ENCODE measurements at places on chromosomes 3 and 15. TPM values are rescaled to one million over a fixed set of nuclear protein-coding genes. Genes with fewer than 3 reads are reported as not detected.

SI gene
- polyA plus RNA-seq, result not detected

PLD1 gene
- 15.0 TPM for polyA plus RNA-seq

GRCh38 chr15:43702701-43703424, 9.2 kb downstream of the CKMT1A start:
- no peak for DNase-seq

DNA sequence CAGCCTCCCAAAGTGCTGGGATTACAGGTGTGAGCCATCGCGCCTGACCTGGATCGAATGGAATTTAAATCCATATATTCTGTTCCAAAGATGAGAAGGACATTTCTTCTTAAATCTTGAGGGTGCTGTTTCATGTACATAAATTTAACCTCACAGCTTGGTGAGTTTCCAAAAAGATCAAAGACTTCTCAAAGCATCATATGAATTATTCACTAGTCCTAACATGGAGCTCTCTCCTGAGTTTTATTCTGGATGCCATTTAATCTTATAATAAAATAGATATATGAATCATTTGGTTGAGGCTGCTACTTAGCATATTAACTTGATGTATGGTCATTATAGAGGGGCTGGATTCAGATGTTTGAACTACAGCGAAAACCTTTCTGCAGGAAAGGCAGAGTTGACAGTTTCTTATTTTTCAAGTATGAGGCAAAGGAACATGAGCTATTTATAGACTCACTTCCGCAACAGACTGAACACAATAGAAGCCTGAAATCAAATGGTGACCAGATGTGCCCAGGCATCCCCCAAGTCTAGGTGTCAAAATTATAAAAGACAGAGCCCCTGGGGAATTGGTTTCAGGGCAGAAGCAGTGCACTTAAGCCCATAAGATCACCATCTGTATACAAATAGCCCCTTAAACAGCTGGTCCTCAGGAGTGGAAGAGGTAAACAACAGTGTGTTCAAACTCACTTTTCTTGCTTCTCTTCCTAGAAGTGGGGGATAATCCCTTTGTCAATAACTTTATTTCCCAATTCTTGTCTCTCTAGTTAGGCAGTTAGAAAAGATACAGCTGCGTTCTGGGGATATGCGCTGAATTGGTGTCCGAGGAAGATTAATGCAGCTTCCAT, 29.7 kb downstream of the STARD9 start:
- no peak for DNase-seq

- DNase-seq, result no peak
Observed at GRCh38 chr15:74343797-74344127, 23.7 kb downstream of the CYP11A1 start.

DNA sequence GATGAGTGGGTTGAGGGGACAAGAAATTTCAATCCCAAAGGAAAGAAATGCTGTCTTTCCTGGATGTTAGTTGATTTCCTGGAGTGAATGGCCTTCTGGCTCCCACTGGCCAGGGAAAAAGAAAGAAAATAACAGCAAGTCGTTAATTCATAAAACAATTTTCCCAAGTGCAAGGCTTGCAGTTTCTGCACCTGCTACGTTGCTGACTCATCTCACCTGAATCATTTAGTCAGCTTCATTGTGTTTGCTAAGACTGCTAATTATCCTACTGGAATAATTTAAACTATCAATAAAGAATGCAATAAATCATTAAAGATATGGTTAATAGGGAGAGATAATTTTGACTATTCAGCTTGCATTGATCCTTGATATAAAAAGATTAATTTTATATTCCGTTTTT, 387.6 kb downstream of the ROBO2 start:
- DNase-seq, result no peak

All from renal pelvis (tissue), 12 donors.